ENCODE measurements at places on chromosomes 2 and 18.

DNA sequence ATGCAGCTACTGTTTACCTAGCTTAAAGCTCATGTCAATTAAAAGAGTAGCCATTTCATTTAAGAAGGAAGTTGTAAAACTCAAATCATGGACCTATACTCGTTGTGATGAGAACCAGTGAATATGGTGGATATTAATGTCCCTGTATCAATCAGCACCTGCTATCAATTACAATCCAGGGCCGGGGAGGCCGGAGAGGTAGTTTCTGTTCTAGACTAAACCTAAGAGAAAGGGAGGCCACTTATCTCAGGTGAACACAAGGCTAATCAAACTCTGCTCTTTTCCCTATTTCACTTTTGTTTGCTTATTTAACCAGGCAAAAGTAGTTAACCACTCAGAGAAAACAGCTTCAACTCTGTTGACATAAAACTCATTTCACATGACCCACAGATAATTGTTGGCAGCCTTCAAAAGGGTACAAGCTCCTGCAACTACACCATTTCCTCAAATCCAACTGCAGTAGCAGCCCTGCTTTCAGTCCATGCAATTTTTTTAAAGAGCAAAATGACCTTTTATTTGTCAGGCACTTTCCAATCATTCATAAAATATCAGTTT, 27.8 kb upstream of the SLC9A2 start:
- DNase-seq = no peak

DNA sequence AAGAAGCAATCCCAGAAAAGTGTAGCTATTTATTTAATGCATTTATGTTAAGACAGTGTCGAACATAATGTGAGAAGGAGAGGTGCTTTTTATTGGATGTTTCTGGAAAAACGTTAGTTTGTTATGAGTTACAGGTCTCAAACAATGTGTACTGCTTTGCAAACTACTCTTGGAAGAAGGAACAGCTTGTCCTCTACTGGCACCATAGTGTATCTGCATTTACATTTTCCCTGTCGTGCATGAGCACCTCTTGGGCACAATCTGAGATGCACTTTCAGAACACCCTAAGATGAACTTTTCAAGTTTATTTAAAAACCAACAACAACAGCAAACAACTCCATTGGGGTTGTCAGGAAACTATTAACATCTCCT, 22.8 kb downstream of the CCNYL1 start:
- DNase-seq = no peak

DNA sequence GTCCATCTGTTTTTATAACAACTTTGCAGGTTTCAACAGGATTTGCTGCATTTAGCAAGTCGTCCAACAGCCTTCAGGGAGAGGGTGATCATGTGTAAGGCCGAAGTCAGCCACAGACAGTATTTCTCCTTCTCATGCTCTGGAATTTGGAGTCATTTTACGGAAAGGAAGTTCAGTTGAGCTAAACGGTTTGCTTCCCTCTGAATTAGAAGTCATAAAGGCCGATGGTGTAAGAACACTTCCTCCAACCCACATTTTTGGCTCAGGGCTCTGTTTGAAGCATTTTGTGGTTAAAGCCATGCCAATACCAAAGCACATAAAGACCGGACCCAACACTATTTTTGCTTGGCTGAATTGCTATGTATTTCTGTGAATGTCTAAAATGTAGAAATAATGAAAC, 129.5 kb downstream of the TMEM182 start:
- no peak for DNase-seq

DNA sequence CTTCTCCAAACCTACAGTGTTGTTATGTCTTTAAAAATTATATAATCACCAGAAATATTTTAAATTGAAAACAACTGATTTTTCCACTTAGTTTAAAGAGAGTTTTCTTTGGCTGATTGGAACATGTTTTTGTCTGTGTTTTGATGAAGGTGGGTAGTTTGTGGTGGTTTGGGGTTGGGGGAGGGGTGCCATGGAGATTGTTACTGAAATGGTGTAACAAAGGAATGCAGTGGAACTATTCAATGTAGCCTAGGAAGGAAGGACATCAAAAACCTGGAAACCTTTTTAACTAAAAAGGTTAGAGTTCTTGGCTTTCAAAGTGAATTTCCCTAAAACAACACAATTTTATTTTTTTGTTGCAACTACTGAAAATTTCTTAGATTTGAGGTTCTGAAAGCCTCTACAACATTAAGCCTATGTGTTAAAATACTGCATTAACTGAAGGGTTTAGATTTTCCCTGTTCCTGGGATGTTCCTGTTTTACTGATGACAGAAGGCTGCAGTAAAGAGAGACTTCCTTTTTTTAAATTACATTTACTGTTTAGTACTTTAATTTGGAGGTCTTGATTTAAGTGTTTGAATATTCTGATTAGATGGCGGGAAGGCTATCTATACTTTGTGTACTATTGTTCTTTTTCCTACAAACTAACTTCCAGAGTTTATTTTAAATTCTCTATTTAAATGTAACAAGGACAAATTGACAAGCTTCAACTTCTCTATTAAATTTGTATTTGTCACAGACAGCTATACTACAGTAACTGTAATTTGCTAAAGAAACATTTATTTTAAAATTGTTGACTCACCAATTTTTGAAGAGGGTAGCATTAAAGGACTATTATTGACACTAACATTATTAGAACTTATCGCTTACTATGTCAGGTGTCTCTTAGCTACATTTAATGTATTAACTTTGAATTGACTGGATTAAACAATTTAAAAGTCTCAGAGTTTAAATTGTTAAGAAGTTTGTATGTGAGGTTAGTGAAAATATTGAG, 87.7 kb downstream of the LIMS1 start:
- DNase-seq = no peak

GRCh38 chr2:136929531-136929930, 164.2 kb downstream of the THSD7B start:
- DNase-seq = no peak

DNA sequence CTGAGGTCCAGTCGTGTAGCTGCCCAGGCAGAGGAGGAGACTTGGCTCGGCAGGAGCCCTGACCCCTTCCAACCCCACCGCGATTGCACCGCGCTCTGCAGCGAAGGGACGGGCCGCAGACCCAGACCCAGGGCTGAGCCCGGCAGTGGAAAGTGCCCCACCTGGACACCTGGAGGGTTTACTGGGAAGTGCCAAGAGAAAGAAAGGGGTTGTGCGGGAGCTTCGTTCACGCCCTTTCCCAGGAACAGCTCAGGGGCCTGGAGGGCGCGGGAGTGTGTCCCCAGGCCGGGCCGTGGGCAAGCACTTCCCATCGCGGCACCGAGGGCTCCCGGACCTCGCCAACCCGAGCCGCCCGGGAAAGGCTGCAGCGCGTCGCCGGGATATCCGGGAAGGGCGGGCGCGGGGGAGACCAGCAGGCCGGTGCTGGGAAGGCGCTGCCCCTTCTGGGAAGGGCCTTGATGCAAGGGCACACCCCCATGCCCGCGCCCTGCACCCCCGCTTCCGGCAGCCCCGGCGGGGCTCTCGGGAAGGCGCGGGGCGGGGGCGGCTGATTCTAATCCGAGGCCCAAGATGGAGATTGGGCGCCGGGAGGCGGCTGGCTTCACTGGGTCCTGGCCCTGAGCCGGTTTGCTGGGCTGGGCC, 36.1 kb upstream of the MRPL33 start:
- peak; percentile 43 for DNase-seq

DNA sequence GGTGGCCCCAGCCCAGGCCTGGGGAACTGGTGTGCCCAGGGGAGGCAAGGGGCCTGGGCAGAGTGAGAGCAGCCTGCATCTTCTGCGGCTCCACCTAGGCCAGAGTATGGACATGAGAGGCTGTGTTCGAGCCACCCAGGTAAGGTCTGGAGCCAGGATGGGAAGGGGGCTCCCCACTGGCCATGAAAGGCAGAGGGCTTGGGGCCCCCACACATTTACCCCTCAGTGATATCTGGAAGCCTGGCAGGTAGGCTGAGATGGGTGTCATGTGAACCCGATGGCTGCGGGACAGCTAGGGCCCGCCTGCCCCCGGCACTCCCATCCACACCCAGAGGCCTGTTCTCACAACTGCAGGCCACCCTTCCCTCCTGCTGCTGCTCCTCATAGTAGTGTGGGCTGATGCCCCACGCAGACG, 13.2 kb downstream of the ADRA2B start:
- no peak for DNase-seq

GRCh38 chr2:203637471-203638167, 68.8 kb upstream of the CD28 start:
- DNase-seq = no peak

GRCh38 chr18:52546686-52547346, 206.8 kb downstream of the DCC start:
- DNase-seq = no peak

- DNase-seq = no peak
Measured at GRCh38 chr2:238434846-238435751, 8.4 kb downstream of the ASB1 start.

DNA sequence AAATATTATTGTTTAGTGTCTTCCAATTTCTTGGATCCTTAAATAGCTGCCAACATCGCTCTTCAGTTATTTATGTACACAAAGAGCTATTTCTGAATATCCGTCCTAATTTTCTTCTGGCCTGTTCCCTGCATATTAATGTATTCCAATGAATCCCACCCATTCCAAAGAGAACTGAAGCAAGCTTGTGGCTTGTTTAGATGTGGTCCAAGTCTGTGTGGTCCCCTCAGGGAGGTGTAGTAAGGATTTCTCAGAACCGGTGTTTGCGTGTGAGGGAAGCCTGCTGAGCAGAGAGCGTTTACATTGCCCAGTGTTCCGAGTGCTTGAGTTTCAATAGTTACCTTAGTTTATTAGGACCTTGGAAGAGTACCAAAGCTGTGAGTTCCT, 25.1 kb upstream of the IL1R1 start:
- no peak for DNase-seq

GRCh38 chr2:191150600-191151330, at the start of gene STAT4:
STAT4 (minus strand) TSS chr2:191150994; CDS start chr2:191148203, 2,791 bp downstream.
- DNase-seq = peak; percentile 48

GRCh38 chr2:198456418-198456817, 652.0 kb downstream of the PLCL1 start:
- DNase-seq = no peak

DNA sequence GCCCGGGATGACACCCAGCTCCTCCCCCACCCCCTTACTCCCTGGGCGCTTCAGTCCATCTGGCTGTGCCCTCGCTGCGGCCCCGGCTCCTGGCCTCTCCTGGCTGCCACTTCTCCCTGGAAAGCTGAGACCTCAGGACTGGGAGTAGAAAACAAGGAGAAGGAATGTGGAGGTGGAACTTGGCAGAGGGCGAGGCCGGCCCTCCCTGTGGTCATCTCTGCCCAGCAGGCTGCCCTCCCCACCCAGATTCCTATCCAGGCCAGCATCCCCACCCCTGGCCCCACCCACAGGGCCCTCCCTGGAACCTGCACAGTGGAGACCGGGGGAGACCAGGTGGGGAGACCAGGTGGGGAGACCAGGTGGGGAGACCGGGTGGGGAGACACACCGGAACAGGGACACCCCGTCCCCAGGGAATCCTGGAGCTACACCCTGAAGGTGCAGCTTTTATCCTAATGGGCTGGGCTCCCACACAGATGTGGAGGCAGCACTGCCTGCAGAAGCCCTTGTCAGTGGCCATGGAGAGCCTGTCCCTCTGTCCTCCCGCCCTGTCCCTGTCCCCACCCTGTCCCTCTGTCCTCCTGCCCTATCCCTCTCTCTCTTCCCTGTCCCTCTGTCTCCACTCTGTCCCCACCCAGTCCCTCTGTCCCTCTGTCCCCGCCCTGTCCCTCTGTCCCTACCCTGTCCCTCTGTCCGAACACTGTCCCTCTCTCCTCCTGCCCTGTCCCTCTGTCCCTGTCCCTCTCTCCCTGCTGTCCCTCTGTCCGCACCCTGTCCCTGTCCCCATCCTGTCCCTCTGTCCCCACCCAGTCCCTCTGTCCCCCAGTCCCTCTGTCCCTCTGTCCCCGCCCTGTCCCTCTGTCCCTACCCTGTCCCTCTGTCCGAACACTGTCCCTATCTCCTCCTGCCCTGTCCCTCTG, 157.1 kb downstream of the PXDN start:
- no peak for DNase-seq

DNA sequence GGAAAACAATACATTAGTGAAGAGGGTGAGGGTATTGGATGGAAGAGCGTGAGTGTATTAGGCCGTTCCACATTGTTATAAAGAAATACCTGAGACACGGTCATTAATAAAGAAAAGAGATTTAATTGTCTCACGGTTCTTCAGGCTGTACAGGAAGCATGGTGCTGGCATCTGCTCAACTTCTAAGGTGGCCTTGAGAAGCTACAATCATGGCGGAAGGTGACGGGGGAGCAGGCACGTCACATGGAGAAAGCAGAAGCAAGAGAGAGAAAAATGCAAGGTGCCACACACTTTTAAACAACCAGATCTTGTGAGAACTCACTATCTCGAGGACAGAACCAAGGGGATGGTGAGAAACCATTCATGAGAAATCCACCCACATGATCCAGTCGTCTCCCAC, 18.2 kb downstream of the HPCAL1 start:
- DNase-seq = no peak
